ENCODE measurements at places on chromosomes 1 and 21.
A peak's percentile ranks its signal among the peaks of the same experiment; 100 is the strongest.

DNA sequence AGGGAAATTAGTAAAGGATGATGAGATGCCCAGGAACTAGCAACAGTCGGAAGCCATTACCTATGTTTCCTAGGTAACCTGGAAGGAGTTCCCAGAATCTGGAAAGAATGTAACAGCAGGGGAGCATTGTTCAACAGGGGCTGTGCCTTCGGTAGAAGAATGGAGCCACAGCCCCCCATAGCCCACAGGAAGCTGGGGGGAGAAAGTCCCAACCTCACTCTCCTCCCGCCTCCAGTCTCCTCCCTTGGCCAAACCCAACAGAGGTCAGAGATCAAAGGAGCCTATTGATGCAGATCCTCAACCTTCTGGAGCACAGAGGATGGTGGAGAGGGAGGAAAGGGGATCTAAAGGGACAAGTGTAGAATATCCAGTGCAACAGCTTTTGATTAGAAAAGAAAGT, 131.5 kb upstream of the SLC44A3 start:
- DNase-seq, result no peak

DNA sequence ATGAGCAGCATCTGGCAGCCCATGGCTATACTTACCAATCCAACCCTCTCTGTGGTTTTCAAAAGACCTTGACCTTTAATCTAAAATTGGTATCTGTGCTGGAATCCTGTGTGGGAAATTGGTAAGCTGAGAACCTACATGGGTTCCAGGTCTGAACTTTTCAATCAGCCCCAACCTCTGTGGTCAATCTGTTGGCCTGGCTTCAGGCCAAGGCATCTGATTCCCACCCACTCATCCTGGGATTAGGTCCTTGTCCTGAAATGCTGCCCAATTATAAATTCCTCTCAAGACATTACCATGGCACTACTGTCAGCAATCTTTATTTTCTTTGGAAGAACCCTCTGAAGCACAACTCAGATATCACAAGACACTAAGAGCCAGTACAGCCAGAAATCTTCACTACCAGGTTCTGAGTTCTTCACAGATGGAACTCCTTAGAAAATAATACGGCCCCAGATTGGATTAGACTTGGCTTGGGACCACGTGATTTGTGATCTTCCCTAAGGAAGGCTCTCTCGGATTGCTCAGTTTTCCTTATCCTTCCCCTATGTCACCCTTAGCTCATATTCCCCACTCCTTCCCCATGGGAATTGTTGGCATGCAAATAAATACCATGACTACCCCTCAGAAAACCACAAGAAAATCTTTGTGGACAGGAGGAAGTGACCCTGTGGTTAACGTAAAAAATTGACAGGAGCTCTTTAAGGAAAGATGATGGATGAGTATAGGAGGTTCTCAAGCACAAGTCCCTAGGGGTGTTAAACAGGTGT, 207.9 kb upstream of the ST6GALNAC5 start:
- no peak for DNase-seq

DNA sequence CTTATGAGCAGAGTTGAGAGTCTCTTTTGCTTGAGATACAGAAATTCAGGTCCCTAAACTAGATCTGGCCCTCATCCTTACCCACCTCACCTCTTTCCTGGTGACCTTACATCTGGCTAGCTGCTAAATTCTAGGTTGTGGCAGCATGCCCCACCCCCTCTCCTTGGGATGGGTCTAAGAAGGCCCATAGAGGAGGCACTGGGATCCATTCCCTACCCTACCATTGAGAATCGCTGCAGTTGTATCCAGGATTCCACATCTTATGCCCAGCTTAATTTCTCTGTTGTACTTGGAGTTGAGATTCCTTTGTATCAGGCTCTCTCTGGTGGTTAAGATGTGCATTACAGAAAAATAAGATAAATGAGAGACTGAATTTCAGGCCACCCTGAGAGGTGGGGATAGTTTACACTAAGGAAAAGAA, 9.5 kb upstream of the TMEM39B start:
- peak; percentile 28 for DNase-seq

DNA sequence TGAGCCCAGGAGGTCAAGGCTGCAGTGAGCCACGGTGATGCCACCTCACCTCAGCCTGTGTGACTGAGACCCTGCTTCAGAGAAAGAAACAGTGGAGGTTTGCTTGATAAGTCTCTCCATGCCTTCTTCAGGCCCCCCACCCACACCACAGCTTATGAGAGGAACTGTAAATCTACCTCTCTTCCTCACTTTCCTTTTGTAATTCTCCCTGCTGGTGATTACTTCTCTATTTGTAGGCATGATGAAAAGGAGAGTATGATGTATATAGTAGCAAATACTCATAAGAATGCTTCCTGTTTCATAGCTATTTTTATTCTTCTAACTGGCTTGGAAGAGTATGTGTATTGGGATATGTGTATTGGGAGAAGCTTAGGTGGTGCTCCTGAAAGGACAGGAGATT, 186.3 kb downstream of the VPS13D start:
- no peak for DNase-seq

GRCh38 chr1:102640872-102641271, 467.4 kb downstream of the COL11A1 start:
- no peak for DNase-seq

- no peak for DNase-seq
Measured at GRCh38 chr1:185483664-185484450, 166.8 kb upstream of the IVNS1ABP start.

- no peak for DNase-seq
Measured at GRCh38 chr1:51736702-51737101, 119.8 kb downstream of the OSBPL9 start.

- no peak for DNase-seq
Measured at GRCh38 chr1:109880971-109881894, 29.4 kb upstream of the CSF1 start.

GRCh38 chr1:183837062-183837461, 32.1 kb downstream of the RGL1 start:
- DNase-seq, result no peak

DNA sequence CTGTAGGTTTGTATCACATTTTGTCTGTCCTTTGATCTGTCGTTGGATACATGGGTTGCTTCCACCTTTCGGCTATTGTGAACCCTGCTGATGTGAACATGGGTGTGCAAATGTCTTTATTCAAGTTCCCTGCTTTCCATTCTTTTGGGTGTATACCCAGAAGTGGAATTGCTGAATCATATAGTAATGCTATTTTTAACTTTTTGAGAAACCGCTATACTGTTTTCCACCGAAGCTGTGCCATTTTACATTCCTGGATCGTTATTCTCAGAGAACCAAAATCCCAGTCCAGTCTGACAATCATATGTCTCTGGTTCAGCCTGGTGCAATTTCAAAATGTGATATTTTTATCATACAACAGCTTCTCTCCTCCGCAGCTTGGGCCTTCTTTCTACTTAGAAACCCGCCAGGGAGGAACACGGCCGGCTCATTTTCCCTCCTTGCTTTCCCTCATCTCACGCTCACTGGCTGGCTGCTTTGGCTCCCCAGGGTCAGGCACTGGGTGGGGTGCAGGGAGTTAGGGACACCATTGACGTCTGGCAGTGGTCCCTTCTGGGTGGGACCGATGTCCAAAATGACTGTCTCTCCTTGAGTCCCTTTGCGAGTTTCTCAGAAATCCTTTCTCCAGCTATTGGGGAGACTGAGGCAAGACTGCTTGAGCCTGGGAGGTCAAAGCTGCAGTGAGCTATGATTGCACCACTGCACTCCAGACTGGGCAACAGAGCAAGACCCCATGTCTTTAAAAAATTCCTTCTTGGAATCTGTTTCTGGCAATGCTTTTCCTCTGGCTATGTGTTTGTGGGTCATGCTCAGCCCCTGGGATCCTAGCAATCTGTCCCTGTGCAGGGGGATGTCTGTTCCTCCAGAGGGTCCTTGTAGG, 73.5 kb upstream of the AKT3 start:
- DNase-seq, result no peak

DNA sequence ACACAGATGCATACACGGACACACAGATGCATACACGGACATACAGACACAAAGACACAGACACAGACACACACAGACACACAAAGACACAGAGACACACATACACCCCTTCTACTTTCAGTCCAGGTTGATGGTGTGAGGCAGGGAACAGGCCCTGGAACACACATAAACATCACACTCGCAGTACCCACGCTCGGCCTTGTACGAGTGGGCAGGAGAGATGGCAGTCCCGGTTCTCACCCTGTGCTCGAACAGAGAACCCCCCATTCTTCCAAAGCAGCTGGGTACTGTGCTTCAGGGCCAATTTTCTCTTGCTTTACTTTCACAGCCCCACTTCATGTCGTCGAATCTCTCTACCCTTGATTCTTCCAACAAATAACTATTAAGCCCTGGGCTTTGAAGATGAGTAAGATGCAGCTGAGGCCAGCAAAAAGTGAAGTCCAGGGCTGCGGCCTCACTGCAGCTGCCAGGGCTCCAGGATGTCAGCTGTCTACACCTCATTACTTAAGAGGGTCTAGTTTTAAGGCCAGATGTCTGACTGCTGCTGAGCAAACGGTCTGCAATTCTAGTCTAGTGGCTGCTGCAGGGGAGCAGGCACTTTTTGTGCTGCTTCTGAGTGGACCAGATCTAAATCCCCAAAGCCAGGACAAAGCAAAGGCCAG, 90.1 kb downstream of the PGBD5 start:
- no peak for DNase-seq

DNA sequence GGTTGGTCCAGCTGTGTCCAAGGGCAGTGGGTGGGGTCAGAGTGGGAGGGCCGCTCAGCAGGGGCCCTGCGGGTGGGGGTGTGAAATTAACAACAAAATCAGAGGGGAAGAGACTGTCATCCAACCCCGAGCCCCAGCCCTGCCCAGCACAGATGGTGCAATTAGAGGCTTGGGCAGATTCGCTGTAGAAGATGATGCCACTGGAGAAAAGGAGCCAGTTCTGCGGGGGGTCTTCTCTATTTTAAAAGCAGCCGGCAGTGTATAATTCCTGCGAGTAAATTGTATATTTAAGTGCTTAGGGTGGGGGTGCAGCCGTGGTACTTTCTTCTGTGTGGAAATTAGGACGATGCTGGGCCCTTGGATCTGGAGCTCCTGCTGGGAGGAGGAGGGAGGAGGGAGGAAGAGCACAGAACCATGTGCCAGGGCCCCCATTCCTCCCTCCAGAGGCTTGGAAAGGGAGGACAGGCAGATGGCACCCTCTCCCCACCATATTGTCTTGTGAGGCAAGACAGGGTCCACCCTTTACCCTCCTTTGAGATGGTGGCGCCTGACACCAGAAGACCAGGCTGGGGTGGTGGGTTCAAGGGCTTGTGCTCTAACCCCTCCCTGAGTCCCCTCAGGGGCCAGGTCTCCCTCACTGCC, 89.2 kb downstream of the ACTL8 start:
- DNase-seq, result no peak

DNA sequence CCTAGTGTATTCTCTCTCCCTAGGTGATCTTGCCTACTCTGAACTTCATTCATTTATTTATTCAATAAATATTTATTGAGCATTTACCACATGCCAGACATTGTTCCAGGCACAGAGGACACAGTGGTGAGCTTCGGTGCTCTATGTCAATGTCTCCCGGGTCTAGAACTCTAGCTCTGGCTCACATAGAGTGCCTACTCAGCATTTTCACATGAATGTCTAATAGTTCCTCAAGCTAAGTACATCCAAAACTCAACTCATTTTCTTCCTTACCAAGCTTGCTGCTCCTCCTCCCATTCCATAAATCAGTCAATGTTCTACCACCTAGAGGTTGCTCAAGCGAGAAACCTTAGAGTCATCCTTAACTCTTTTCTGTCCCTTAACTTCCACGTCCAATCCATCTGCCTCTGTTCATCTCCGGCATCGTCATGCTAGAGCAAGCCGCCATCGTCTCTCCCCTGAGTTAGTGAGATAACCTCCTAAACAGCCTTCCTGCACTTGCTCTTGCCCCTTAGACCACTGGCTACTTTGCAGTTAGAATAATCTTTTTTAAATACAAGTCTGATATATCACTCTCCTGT, 67.5 kb downstream of the TMEM53 start:
- no peak for DNase-seq

GRCh38 chr1:2644591-2645101, 11.8 kb upstream of the MMEL1 start:
- DNase-seq, result no peak

DNA sequence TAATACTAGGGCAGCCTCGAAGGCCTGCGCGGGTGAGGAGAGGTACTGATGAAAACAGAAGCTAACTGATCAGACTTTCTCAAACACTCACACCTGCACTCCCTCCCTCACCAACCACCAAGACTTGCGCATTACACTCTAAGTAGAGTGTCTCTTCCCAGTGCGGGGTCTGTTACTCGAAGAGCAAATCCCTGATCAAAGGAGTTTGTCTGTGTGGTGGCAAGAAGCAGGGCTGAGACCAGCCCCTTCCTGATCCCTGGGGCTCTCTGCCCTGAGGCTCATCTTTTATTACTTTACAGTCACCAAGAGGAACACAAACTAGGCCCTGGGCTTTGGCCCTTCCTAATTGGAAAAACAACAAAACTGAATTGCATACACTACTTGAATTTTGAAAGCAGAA, 19.5 kb upstream of the TSNAX start:
- no peak for DNase-seq

GRCh38 chr1:223012938-223013337, 130.1 kb downstream of the TLR5 start:
- DNase-seq, result no peak

DNA sequence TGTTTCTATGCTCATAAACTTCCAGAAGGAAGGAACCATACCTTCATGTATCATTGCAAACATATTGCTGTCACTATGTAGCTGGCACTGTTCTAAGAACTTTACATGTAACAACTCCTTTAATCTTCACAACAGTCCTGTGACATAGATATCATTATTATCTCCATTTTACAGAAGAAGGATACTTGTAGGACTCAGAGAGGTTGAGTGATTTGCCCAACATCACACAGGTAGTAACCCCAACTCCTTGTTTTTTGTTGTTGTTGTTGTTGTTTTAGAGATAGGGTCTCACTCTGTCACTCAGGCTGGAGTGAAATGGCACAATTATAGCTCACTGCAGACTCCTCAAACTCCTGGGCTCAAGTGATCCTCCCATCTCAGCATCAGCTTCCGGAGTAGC, 7.6 kb upstream of the TRIT1 start:
- no peak for DNase-seq

DNA sequence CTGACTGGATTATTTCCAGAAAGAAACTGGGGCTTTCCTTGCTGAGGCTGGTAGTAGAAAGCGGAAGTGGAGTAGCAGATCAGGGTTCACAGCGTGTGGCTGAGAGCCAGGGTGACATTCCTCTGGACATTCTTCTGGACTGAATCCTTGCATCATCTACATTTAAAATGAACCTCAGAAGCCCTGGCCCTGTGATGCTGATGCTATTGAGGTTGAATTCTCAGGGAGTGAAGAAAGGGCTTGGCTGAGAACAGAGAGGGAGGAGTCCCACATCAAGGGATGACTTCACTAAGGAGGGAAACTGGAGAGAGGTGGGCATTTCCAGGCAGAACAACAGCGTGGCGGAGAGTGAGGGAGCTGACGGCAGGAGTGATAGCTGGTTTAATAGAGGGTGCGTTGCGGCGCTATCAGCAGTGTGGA, 102.3 kb upstream of the LMO4 start:
- no peak for DNase-seq

DNA sequence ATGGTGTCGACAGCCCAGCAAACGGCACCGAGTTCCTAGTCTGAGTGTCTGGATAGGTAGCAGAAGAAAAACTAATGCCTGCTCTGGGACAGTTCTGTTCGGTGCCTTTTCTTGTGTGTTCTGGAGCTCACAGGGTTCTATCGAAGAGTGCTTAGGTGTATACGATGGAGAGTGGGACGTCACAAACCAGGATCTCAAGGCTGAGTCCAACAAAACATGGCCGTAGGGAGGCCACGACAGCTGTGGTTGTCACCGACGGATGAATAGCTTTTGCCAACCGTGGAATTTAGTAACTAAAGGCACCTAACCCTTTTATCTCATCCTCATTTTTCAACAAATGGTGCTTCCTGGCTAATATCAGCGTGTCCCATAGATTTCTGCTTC, 635 bp upstream of the SYNJ1 start:
- DNase-seq, result no peak

Measured in activated CD4-positive, alpha-beta T cell treated with anti-CD3 and anti-CD28 coated beads, Interleukin-2, amount 50 U/mL, for 16 hours (primary cell).